ENCODE measurements at places on chromosomes 6 and 20. TPM values are rescaled to one million over a fixed set of nuclear protein-coding genes. Genes with fewer than 3 reads are reported as not detected.

DNA sequence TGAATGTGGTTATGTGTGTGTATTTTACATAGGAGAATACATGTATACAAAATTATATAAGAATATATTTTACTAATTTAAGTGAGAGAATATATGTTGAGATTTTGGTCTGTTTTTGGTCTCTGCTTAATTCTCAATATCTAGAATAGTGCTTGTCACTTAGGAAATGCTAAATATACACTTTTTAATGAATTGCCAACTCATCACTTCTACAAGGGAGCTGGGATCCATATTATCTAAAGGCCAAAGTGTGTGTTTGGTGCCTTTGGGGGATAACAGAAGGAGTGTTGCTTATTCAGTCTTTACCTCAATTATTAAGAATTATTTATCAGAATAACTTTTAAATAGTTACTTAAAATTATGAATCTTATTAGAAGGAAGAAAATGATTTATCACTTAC, 1304.8 kb downstream of the HACE1 start:
- no peak for DNase-seq

The MYLK4 gene
- 0.51 TPM for total RNA-seq

The LCA5 gene
- 2.2 TPM for total RNA-seq

The BLTP3A gene
- total RNA-seq = 7.6 TPM

The KIAA0408 gene
- total RNA-seq = not detected

DNA sequence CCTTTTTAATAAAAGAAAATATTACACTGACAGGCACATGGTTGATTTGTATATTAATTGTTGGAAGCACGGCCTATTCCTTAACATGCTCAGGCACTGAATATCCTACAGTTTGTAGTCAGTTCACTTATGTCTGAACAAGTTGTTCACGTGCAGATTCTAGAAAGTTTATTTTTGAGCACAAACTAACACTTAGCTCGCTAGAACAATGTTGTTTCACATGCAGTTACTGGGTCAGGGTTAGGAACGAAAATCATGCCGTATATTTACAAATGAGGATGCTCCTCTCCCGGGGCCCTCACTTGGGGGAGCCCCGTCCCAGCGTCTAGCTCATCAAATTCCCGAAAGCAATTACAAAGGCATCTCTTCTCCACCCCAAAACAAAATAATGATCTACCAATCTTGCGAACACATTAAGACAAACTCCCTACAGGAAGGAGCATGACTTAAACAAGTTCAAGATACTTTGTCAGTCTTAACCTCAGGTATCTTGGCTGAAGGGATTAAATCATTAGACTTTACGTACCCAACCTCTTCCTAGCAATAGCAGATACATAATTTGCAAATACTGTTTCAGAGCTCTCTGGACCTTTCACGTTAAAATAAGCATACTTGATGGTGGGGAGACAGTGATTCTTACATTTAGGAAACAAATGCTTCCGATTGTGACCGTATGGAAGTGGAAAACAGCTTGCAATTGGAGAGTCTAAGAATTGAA, 1.5 kb downstream of the MAP7 start:
- DNase-seq = no peak

GRCh38 chr6:143337201-143337949, 113.1 kb downstream of the ADAT2 start:
- no peak for DNase-seq

- DNase-seq = no peak
These were observed 52.0 kb downstream of the ECT2L start for GRCh38 chr6:138847884-138848283.

The SLA2 gene
- not detected for total RNA-seq

GRCh38 chr6:63899550-63899949, 263.9 kb downstream of the PHF3 start:
- no peak for DNase-seq

The SYCP2 gene
- total RNA-seq = 1.1 TPM

The MYO6 gene
- 26.7 TPM for total RNA-seq

- no peak for DNase-seq
These were observed 5.3 kb downstream of the SS18L1 start for GRCh38 chr20:62148908-62149314.

Measured in dermis microvascular lymphatic vessel endothelial cell (primary cell).